ENCODE measurements at places on chromosomes 3 and 15.

DNA sequence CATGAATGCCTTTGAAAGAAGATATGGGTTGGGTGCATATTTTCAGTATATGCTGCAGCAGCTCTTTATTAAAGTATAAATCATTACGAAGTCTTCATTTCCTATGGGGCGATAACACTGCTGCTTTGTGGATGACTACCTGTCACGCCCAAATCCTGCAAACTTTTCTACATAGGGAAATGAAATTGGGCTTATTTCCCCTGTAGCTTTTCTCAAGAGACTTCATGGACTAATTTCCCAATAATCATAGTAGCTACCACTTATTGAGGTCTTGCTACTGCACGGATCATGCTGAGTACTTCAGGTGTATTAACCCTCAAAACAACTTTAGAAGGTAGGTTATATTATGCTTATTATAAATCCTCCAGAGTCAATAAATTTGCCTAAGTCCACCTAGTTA lies 8.0 kb downstream of the TGFBR2 start:
- DNase-seq: no peak

DNA sequence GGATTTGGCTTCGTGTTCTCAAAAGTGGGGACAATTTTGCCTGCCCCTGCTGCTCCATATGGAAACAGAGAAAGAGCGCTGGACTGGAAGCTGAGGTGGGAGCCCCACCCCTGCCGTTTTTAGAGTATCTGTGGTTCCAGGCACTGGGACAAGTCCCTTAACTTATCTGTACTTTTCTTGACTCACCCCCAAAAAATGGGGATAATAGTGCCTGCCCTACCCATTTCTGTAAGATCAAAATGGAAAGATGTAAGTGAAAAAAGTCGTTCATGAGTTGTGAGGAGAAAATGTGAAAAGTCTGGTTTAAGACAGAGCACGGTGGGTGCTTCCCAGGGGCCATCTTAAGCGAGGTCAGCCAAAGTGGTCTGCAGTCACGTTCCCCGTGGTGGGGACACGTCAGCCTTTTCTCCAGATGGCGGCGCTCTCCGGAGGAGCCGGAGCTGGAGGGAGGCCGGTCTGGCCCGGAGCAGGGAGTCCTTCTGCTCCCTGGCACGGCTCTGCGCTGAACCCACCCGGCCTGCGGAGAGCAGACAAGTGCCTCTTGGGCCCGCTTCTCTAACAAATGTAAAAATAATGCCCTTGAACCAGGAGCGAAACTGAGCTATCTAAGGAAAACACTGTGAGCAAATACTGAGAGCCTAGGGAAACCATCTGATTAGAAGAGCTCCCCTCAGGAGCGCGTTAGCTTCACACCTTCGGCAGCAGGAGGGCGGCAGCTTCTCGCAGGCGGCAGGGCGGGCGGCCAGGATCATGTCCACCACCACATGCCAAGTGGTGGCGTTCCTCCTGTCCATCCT lies at the start of gene CLDN18:
CLDN18 (plus strand) TSS at position 690 of the 797 bp plus-strand sequence; CDS start at position 751, 61 bp downstream.
- no peak for DNase-seq

- DNase-seq: peak; percentile 44
Observed at GRCh38 chr3:15342945-15343344, 10.6 kb upstream of the SH3BP5 start.

DNA sequence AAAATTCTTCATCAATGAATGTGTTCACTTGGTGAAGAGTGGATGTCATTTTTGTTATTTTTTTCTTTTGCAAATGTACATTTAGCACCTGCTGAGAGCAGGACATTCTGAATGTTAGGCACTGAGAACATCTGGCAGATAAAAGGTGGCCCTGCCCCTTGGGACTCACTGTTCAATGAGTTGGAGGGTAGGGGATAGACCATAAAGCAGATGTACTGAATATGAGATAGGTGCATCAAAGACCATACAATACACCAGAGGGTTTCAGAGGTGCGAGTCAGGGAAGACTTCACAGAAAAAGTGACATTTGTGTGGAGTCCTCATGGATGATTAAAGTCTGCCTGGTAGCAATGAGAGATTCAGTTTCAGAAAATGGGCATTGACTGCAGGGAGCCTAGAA lies 34.2 kb downstream of the EEFSEC start:
- no peak for DNase-seq

DNA sequence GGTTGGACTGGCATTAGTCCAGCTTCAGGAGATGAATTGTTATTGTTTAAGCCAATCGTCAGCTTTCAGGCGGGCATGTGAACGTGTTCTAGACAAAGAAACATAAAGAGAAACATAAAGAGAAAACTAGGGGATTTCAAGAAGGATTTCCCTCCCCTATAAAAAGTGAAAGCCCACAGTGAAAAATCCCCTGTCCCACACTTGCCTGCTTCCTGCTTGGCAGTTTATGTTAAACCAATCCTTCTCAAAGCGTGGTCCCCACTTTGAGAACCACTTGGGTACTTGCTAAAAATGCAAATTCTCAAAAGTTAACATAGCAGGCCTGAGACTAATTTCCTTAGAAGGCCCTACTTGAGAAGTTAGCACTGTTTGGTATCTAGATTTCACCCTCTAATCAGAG lies 293.0 kb upstream of the SOX14 start:
- no peak for DNase-seq

- no peak for DNase-seq
Observed at GRCh38 chr3:33364531-33365128, 75.6 kb downstream of the UBP1 start.

- DNase-seq: peak; percentile 86
Observed at GRCh38 chr15:73927476-73928240, 1.4 kb downstream of the LOXL1 start.

DNA sequence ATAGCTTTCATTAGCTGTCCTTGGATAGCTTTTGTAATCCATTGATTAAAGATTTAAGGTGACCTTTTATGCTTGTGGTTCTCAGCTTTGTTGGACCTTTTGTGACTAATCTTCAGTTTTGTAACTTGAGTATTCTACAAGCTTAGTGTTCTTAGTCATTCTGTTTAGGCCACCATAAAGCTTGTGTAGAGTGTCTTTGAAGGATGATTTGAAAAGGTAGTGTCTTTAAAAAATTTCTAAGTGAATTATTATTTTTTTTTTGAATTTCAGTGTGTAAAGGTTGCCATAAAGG lies 7.5 kb downstream of the MORF4L1 start:
- DNase-seq: no peak

- no peak for DNase-seq
Observed at GRCh38 chr15:36126194-36126593, 453.2 kb upstream of the CDIN1 start.

GRCh38 chr15:38536201-38536676 lies 28.4 kb downstream of the RASGRP1 start:
- no peak for DNase-seq

DNA sequence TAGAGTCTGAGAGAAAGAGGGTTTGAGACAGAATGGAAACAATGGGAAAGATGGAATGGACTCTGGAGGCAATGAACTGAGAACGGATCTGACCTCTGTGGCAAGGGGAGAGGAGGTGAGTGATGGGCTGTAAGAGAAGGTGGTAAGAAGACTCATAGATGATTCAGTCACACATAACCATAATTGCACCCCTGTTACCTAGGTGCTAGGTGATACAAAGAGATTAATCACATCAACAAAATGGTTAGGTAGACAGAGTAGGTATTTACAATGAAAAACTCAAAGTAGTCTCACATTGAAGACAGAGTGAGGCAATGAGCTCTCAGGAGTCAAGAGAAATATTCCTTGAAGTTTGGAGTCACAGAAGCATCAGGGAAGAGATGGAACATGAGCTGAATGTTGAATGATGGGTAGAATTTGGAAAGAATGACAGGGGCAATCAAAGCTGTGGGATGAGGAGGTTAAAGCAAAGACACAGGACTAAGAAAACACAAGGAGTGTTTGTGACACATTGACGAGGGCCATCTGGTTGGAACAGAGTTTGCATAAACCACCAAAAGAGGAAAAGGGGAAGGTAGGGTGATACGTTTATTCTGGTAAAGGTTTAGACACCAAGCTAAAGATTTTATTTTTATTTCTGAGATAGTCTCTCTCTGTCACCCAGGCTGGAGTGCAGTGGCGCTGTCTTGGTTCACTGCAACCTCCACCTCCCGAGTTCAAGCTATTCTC lies 32.7 kb downstream of the MME start:
- DNase-seq: no peak

- DNase-seq: no peak
Observed at GRCh38 chr3:180267202-180267843, 230.6 kb upstream of the PEX5L start.

DNA sequence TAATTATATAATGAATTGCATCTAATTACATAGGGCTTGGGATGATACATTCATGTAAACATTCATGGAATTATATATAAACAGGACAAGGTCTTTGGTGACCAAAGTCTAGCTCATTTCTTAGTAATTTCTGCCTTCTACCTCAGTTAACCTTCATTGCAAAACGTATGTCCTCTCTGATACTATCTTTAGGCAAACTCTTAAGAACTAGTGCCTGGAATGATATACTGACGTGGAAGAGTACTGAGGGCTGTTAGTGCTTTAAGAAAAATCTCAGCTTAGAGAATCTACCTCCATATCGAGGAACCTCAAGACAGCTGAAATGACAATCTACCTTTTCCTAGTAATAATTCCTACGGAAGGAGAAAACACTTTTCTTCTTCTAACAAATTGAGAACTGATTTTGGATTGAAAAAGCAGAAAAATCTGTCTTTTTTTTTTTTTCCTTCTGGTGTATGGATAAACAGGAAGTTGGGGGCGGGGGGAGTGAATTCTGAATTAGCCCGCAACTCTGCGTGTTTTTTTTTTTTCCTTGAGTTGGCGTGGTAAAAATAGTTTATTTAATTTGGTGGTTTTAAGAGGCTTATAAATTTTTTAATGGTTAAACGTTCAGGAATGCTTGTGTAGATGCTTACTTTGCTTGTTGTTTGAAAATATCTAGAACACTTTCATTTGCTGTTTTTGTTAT lies 43.2 kb downstream of the RARB start:
- no peak for DNase-seq

- DNase-seq: no peak
Observed at GRCh38 chr3:11459186-11459824, 184.4 kb downstream of the VGLL4 start.

DNA sequence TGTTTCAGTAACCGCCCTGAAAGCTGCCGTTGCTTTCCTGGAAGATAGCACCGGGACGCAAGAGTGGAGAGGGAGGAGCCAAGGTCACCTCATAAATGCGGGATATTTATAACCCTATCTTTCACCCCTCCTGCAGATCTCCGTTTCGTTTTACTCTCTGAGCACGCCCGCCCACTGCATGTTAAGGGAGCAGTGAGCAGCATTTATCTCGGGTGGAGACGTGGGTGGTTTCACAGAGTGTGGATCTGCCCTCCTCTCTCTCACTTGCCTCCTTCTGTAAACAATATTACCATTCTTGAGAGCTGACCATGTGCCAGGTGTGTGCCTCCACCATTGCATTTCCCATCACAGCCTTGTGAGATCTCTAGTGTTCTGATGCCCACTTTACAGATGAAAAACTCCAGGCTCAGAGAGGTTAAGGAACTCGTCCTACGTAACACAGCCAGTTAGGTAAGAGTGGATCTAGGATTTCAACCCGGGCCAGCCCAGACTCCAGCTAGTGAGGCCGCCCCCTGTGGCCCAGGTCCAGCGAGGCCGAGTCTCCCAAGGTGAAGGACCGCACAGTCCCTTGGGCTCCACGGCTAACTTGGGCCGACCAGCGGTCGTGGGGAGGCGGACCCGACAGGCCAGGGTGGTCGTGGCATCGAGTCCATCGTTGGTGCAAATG lies 16.9 kb upstream of the SEMA4B start:
- no peak for DNase-seq

DNA sequence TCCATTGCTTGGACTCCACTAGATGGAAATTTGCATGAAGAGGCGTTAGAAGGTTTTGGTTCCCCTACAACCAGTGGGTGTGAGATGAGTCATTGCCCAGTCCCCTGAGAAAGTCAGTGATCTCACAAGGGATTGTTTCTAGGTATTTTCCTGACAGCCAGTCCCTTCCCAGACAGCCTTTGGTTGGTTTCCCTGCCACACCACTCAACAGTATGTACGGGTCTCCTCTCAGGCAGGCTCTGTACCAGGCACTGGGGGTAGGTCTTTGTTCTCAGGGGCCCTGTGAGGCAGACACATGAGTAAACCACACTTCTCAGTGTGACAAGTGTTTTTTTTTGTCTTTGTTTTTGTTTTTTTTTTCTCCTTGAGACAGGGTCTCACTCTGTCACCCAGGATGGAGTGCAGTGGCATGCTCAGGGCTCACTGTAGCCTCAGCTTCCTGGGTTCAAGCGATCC lies 4.0 kb downstream of the LAMP3 start:
- DNase-seq: no peak

GRCh38 chr3:167852216-167852615 lies 116.7 kb downstream of the SERPINI1 start:
- DNase-seq: no peak

DNA sequence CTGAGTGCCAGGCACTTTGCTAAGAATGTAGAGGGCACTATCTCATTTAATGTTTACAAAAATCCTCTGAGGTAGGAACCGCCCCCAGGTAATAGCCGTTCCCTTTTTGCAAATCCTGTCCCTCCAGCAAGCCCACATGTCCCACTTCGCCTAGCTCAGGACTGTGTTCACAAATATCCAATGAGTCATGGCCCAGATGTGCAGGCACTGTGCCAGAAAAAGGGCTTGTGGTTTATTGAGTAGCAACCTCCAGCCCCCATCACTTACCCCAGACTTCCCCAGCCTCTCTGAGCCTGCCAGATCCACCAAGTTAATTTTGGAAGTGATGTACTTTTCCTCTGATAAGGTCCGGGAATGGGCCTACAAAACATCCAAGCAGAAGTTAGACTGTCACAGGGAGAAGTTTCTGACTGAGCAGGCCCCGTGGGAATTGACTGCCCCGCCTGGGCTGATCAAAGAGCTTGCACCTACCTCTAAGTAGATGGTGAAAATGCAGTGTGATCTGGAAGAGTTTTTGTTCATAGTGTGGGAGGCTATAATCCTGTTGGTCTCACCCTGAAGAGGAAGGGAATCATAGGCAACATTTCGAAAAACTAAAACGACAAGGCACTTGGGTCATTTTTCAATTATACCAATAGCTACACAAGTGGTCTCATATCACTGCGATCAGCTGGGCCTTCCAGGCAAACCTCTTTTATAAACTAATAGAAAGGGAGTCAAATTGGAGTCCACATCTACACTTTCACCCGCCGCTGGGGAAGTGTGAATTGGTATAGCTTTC lies 15.7 kb downstream of the KIF9 start:
- DNase-seq: peak; percentile 25

DNA sequence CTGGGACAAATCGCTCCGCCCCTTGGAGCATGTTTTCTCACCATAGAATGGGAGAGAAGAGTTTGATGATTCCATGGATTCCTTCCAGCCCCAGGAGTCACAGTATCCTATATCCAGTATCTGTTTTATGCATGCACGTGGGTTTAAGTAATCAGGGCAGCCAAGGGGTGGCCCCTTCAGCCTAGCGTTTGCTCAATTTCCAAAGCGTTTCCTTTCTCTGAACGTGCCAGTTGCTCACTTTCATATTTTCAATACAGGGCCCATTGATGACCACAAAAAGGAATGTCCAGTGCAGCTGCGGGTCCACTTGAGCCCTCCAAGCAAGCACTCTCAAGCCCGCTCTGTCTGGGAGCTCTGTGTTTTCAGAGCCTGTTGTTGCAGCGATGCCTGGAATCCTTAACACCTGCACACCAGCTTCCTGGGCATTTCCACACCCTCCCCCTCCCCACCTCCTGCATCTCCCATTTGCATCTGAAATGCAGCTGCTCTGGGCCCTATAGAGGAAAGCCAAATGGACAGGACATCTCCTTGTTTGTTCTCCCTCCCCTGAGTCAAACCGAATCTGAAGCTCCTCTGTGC lies 164.3 kb upstream of the LPP start:
- peak; percentile 80 for DNase-seq

Data from HAP-1 (cell line).